ENCODE measurements at places on chromosomes 6 and 20.

GRCh38 chr6:54646951-54647664 is 199.5 kb upstream of the FAM83B start:
- no peak for DNase-seq

DNA sequence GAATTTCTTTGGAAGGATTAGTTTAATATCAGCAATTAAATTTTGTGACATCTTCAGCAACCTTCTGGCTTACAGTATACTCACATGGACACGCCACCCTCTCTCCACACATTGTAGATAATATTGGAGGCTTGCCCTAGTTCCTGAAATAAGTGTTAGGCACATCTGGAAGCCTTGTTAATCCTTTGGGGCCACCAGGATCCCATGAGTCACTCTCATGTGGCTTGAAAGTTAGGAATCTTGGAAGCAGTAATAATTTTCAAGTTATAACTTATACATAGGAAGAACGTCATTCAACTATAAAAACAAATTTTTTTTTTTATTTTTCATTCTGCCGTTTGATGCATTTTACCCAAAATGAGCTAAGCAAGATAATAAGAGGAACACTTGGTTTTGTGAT is 20.5 kb downstream of the LAMA4 start:
- DNase-seq, result no peak

DNA sequence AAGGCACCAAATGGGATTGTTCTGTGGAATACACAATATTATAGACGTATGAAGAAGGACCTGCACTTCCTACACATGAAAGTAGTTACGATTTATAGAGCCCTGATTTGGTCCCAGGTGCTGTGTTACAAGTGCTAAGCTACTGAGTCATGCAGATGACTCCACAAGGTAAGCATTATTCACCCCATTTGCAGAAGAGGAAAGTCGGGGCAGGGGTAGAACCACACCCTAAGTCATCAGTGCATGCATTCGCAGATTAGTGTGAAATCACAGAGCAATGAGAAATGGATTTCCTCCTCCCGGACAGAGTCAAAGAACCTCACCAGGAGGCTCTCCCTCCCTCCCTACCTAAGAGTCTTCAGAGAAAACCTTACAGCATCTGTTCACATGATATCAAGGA is 279.5 kb downstream of the LRFN2 start:
- DNase-seq, result no peak

DNA sequence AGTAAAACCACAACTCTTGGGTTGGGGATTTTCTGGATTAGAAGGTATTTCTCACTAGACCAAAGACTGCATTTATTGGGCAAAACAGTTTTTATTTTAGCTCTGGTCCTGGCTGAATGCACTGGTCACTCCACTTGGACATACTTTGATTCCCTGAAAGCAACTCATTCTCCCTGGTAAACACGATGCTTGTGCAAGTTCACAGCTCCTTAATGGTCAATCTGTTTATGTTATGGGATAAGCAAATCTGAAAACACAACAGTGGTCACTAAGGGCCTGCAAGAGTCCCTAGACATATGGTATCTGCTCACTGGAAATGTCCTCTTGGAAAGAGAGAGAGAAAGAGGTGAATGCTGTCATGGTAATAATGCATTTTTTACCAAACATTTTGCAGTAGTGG is 559.8 kb downstream of the CDH26 start:
- DNase-seq, result no peak

GRCh38 chr6:15032015-15032414 is 213.9 kb upstream of the JARID2 start:
- DNase-seq, result no peak

- no peak for DNase-seq
Measured at GRCh38 chr20:50256577-50256976, 65.9 kb downstream of the CEBPB start.

- DNase-seq, result no peak
Measured at GRCh38 chr6:129329678-129330077, 380.3 kb downstream of the ARHGAP18 start.

- DNase-seq, result no peak
Measured at GRCh38 chr20:43755851-43756250, 29.0 kb upstream of the GTSF1L start.
